ENCODE measurements at places on chromosomes 4 and X.

DNA sequence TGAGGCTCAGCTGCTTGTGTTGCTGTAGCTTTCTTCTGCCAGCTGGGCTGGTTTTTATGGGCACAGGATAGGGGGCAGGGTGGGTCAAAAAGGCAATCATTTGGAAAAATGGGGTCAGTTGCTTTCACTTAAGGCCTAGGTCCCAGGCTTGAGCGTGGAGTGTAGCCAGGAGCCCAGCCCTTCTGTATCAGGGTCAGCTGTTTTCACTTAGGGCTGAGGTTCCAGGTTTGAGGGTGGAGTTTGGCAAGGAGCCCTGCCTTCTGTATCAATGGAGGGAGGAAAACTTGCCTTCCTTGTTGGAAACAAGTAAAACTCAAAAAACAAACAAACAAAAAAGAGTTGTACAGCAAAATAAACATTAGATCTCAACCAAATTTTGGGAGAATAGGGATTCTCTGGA, 37.0 kb upstream of the UGT8 start:
- no peak for DNase-seq

- DNase-seq, result no peak
These were observed 72.2 kb upstream of the GABRG1 start for GRCh38 chr4:46196086-46196485.

DNA sequence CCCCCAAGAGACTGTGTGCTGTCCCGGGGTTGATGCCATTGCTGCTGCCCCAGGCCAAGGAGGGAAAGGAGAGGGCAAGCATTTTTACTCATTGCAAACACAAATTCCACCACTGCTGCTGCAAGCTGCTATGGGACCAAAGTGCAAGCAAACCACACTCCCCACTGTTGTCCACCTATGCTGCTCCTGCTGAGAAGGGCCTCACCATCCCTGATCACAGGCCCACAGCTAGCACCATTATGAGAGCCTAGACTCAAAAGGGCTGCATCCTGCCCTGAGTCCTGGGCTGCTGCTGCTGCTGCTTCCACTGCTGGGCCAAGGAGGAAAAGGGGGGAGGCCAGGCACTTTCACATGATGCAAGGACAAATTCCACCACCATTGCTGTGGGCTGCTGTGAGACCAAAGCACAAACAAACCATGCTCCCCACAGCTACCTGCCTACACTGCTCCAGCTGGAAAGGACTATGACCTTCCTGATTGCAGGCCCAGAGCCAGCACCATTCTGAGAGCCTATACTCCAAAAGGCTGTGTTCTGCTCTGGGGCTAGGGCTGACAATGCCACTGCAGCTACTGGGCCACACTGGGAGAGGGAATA, 218.2 kb upstream of the ZCCHC13 start:
- no peak for DNase-seq

DNA sequence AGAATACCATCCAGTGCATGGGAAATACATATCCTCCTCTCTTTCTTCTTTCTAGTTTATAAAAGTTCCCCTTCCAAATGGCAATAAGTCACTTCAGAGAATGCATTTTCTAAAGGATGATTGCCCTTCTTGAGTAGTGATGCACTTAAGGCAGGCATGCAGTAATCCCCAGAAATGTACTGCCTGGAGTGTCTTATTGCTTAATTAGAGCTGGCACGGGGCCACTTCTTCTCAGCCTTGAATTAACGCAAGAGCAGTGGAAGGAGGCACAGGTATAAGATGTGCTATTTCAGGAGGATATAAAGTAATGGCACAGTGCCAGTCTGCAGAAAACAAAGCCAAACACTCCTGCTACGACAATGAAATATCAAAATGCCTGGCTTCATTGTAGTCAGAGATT, 371.4 kb upstream of the FAM241A start:
- no peak for DNase-seq

GRCh38 chr4:86482306-86483172, 111.6 kb upstream of the PTPN13 start:
- no peak for DNase-seq
